Left kidney (tissue), 8 donors: ENCODE measurements at places on chromosomes 13 and 19.

DNA sequence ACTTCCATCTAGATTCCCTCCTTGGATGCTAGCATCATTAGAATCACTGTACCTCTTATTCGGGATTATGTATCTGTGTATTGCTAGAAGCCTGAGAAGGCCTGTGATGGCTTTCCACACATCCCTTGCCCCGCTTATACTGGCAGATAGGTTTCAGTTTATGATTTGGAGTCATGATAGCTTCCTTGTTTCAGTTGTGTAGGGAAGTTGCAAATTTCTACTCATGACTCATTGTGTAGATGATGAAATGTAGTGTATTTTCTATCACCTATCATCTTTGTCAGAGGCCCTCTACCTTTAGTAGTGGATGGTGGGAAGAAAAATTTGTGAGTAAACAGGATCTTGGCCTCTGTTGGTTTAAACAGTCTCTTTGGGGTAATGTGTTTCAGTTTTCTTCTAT lies 165.2 kb downstream of the GGACT start:
- DNase-seq, result no peak

DNA sequence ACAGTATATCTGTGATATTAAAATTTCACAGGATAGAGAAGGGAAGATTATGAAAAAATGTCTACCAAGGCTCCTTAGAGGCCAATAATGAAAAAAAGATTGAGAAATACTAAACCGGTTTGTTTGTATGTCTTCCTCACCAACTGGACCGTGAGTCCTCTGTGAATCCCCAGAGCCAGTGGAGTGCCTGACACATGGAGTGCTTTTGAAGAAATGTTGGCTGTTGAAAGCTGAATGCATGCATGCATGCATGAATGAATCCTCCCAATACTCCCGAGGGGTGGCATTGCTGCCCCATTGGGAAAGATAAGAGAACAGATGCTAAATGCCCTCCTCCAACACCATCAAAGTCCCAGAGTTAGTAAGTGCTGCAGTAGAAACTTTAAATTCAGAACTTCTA lies 152.7 kb upstream of the SERP2 start:
- no peak for DNase-seq

- no peak for DNase-seq
Measured at GRCh38 chr19:40159744-40160143, 31.5 kb upstream of the MAP3K10 start.

GRCh38 chr19:27733551-27734266 lies 1479.2 kb downstream of the UQCRFS1 start:
- no peak for DNase-seq

GRCh38 chr19:13984875-13985741 lies 21.0 kb downstream of the RFX1 start:
- no peak for DNase-seq

DNA sequence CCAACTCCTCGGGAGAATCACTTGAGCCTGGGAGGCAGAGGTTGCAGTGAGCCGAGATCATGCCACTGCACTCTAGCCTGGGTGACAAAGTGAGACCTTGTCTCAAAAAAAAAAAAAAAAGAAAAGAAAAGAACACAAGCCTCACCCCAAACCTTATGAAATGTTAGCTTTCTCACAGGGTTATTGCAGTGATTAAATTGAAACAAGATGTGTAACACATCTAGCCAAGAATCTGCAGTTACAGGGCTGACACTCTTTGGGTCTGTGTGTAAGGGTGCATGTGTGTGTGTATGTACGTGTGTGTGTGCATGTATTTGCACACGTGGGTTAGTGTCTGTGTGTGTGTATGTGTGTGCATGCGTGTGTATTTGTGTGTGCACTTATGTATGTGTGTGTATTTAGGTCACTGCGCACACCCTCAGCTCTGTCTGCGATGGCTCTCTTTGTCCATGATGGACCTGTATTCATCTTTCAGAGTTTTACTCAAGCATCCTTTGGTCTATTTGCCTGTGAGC lies 336.3 kb downstream of the UQCRFS1 start:
- DNase-seq, result no peak

DNA sequence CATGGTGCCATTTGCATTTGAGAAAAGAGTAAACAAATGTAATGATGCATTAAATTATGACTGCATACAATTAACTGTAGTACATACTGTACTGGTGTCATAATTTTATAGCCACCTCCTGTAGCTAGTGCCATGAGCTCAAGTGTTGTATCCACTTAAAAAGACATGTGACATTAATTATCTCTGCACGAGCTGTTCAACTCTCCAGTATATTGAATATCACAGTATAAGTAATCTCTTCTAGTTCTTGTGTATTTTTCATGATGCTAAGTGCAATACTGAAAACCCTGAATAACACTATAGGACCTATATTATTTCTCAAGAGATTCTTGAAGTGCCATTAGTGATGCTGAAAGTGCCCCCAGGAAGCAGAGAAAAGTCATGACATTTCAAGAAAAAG lies 387.3 kb downstream of the PCDH17 start:
- DNase-seq, result no peak

DNA sequence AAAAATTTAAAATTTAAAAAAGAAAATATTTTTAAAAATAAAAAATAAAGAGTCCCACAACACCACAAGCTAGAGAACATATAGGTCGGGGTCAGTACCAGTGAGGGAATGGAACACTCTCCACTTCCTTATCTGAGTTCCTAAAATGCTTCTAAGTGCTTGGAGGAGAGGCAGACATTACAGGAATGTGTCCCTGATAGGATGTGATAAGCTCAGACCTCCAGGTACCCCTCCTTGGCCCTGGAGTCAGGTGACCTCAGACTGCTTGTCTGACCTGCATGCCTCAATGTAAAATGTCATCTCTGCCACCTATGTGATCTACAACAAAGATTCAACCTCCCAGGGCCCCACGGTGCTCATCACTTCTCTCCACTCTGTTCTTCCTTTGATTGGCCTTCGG lies 2.8 kb downstream of the ZNF814 start:
- no peak for DNase-seq

DNA sequence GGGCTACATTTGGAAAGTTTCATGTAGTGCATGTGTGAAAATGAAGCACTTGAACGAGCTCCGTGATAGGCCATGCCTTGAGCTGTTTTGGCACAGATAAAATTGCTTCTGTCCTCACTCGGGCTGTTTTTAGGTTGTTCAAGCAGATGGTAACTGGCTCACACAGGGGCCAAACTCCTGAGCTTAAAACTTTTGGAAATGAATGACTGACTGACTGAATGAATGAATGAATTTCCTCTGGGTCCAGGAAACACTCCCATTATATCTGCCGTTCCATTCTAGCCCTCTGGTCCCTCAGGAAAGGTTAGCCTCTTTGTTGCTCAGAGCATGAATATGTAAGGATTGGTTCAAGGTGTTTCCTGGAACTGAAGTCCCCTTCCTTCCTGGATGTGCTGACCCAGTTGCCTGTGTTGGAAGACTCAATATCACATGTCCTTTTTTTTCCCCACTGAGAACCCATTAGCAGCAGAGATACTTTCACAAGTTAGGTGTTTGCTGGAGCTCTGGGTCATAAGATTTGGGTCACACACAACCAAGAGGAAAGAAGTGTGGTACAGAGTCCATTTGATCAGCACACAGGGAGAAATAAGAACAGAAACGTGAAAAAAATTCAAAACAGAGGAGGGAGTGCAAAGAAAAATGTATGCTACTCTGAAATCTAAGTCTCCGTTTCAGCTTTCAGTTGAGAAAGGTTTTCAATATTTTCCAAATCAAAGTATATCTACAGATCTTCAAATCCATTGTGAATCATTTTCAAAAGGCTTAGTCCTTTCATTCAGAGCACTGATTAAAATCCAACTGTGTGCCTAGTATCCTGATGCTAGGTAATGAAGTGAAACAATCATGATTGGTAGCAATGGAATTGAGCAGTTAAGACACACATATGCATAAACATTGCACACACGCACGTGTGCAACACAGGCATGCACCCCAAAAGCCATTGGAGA lies 18.9 kb downstream of the MBNL2 start:
- no peak for DNase-seq

DNA sequence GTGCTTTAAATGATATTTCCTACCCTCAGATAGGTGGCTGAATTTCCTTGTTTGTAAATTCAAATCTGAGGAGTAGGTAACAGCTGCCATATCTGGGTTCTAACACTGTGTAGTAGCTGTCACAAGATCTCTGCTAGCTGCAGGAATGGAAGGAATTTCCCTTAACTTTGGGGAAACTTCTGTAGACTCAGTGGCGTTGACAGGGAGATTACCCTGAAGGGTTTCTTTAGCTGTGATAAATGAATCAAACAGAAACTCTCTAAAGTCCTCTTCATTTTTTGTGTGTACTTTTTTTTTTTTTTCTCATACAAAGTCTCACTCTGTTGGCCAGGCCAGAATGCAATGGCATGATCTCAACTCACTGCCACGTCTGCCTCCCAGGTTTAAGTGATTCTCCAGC lies 5.3 kb upstream of the EPSTI1 start:
- DNase-seq, result no peak

GRCh38 chr13:102704238-102705058 lies 9.6 kb upstream of the METTL21C start:
- DNase-seq, result no peak

DNA sequence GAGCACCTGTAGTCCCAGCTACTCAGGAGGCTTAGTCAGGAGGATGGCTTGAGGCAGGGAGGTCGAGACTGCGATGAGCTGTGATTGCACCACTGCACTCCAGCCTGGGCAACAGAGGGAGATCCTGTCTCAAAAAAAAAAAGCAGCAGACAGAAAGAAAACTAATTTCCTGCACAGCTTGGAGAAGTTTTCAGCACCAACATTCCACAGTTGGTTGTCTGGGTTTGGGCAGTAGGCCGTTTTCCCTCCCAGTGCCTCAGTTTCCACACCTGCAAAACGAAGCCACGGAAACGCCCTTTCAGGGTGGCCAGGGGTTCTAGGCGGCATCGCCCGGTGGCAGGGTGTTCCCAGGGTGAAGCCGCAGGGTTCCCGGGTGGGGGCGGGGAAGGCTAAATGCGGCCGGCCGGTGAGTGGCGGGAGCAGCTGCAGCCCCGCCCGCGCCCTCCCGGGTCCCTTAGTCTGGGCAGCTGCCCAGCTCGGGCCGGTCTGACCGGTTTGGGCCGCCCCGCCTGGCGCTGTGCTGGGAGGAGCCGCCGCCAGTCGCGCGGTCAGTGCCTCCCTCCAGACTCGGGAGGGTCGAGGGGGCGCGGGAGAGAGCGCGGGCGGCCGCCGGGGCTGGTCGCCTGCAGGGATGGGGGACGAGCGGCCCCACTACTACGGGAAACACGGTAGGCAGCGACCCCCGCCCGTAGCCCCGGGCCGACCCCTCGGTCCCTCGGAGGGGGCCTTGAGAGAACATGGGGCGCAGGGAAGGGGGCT lies at the start of gene SLC44A2:
SLC44A2 (plus strand) TSS at position 551 of the 759 bp plus-strand sequence; CDS start at position 632, 81 bp downstream.
- peak; percentile 87 for DNase-seq

DNA sequence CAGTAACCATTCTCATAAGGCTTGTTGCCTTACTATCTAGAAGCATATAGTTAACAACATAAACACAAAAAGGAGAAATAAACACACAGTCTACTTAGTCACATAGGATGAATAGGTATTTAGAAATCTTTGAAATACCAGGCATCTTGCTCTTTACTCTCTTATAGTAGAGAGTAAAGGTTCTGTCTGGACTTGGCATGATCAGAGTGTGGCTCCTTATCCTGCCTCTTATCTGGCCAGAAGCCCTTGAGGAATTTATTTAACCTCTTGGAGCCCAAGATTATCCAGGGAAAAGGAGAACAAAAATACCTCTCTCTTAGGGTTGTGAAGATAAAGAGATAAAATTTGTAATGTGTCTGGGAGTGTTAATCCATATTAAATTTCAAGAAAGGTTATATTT lies 100.2 kb upstream of the MBNL2 start:
- DNase-seq, result no peak

GRCh38 chr13:62320129-62321108 lies 904.8 kb upstream of the PCDH20 start:
- DNase-seq, result peak; percentile 57

DNA sequence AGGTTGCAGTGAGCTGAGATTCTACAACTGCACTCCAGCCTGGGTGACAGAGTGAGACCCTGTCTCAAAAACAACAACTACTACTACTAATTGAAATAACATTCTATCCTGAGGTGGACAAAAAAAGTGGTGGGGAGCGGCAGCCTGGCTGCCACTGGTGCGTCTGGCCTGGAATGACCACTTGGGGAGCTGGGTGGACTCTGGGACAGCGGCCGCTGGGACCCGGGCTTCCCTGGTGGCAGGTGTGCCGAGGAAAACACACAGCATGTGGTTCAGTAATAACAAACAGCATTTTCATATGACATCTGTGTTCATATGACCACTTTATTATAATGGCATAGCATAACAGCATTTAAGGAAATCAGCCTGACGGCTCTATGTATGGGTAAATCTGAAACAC lies 33.9 kb downstream of the TFDP1 start:
- DNase-seq, result no peak

- no peak for DNase-seq
Measured at GRCh38 chr19:48424694-48425219, 21.0 kb upstream of the GRWD1 start.

DNA sequence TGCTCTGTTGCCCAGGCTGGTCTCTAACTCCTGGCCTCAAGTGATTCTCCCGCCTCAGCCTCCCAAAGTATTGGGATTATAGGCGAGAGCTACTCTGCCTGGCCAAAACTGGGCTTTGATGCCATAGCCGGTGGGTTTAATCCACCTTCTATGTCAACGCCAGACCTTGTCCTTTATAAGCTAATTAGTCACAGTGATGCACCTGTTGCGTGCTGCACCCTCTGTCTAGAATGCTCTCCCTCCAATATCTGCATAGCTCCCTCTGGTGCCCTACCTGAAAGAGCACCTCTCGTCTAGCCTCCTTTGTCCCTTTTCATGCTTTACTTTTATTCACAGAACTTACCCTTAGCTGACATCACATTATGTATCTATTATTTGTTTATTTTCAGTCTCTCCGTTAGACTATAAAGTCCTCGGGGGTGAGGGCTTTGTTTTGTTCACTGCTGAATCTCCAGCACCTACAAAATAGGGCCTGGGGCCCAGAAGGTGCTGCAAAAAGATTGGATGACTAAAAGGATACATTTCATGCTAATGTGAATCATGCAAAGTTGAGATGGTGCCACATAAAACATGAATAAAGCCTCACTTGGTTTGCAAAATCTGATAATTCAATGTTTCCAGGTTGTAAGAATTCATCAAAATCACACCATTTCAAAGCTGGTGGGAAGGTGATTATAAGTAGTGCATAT lies 148.1 kb downstream of the USP12 start:
- DNase-seq, result no peak

- DNase-seq, result no peak
Measured at GRCh38 chr19:40144947-40145748, 46.1 kb upstream of the MAP3K10 start.

DNA sequence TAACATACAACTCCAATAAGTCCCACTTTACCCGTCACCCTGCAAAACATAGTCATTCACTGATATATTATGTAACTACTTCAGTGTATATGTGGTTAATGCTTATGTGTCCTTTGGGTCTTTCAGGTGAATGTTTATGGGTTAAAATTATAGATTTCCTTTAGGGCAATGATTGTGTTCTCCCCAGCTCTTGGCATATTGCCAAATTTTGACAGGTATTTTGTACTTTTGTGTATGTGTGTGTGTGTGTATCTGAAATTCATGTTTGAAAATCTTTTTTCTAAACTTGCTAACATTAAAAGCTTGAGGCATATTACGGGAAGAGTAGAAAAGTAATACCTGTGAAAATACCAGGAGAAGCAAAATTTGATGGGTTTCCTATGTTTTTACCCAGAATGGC lies 8.2 kb downstream of the CDK8 start:
- no peak for DNase-seq

GRCh38 chr19:995051-995827 lies 5.0 kb upstream of the GRIN3B start:
- DNase-seq, result no peak
